ENCODE measurements at places on chromosomes 3 and 15.
A peak's percentile ranks its signal among the peaks of the same experiment; 100 is the strongest.

- no peak for DNase-seq
Measured at GRCh38 chr3:47323431-47324277, 40.9 kb downstream of the KLHL18 start.

GRCh38 chr3:90095811-90096210, 988.4 kb downstream of the EPHA3 start:
- no peak for DNase-seq

DNA sequence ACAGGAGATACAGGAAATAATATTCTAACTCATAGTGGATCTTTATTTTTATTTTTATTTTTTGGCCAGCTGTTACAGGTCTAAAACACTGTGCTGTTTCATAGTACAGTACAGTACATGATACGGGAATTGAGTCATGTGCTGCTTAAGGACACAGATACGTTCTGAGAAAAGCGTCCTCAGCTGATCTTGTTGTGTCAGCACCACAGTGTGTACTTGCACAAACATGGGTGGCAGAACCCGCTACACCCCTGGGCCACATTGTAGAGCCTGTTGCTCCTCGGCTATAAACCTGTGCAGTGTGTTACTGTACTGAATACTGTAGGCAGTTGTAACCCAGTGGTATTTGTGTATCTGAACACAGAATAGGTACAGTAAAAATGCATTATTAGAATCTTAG, 183.4 kb downstream of the OR4M2 start:
- DNase-seq: no peak

- DNase-seq: no peak
Measured at GRCh38 chr3:150564243-150564642, 17.7 kb downstream of the EIF2A start.

DNA sequence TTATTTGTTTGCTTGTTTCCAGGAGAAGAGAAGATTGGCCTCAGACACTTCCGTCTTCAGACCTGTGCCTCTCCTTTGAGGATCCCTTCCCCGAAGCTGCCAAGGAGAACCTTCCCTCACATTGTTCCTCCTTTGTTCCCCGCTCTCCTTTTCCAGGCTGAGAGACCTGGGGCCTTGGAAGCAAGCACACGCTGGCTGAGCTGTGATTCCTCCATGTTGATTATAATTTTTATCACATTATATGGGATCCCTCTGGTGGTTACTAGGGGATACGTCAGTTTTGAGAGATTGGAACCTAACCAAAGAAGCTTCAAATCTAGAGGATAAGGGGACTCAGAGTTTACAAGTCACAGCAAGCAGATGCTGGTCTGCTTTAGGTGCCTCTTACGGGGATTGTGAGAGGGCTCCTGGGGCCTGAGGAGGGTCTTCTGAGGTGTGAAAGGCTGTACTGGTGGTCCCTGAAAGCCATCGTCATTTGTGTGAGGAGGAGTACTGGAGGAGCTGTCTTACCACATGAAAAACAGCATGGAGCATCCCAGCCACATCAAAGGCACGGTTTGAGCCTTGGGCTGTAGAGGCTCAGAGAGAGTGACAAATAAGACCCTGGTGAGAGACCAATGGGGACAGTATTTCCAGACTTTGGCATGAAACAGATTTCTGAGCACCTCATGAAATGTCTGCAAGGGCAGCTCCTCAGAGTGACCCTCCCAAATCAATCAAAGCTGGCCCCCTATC, 760.1 kb upstream of the CFAP20DC start:
- DNase-seq: no peak

DNA sequence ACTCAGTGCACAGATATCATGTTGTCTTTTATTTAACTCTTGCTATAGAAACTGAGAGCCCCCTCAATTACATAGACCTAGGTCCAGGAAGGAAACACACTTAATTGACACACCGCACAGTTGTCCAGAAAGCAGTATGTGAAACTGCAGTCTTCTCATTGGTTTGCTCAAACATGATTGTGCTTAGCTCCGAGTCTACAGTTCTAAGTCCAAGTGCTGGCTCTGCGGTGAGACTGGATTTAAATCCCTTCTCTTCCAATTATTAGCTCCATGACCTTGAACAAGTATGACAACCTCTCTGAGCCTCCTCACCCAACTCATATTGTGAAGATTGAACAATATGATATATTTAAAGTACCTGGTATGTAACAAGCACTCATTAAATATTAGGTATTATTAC, 19.0 kb upstream of the AHSG start:
- DNase-seq: no peak

- no peak for DNase-seq
Measured at GRCh38 chr15:69697916-69698315, 245.3 kb downstream of the RPLP1 start.

DNA sequence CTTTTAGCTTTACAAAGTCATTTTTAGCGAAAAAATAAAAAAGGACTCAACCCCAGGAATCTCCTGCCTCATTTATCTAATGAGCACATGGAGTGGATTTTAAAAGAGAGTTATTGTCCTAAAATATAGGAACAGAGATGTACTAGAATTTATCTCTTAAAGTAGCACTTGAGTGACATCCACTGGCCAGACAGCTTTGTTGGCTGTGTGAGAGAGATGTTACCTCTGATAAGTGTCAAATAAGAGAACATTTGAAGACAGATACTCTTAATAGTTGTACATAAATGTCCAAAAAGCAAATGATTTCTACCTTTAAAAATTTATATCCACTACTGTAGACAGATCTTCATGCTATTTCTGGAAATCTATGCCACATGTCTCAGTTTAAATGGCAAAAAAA, 12.3 kb upstream of the MFSD1 start:
- peak; percentile 56 for DNase-seq

DNA sequence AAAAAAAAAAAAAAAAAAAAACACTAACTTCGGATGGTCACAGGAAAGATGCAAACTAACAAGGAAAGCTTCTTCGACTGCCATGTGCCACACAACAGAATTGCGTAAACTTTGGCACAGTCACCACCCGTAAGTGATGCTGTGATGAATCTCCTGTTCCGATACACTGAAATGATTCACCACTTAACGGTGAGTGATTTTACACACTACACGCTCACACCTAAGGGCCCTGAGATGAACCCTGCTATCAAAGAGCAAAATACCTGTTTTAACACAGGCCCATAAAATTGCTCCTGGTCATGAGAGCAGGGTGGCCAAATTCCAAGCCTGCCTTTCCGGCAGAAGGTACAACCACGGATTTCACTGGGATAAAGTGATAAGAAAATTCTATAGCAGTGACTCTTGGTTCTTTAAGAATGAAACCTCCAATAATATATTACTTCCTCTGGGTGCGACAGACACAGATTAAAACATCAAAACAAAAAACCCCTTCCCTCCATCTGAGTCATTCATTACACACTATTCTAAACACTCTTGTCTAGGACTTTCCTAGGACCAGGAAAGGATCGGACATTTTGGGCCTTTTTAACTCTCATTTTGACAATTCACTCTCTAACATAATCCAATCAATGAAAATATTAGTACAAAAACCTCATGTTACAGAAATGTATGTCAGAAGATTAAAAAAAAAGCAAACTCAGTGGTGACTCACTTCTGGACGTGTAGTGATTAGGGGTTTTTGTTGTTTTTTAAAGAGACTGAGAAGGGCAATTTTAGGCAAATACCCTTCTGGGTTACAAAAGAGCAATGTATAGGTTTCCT, 28.3 kb downstream of the LRIG1 start:
- DNase-seq: no peak

- peak; percentile 22 for DNase-seq
Measured at GRCh38 chr3:138082992-138083386, 32.4 kb downstream of the DZIP1L start.

GRCh38 chr3:81955878-81956277, 194.4 kb upstream of the GBE1 start:
- DNase-seq: no peak

GRCh38 chr15:93420050-93420452, 331.0 kb upstream of the RGMA start:
- DNase-seq: no peak

DNA sequence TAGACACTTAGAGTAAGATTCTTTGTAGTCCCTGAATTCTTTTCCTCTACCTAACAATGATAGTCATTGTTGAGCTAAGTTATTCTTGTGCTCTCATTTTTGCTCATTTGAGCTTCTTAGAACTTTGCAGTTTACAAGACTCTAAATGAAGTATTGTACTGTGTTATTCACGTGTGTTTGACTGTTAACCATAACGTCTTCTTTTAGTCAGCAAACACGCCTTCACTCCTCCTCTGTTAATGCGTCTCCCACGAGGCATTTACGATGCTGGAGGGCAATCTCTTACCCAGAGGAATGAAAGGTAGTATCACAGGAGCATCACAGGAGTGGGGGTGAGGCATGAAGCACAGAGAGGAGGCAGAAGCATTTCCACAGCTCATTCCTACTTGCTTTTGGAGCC, 14.8 kb upstream of the P2RY14 start:
- no peak for DNase-seq

DNA sequence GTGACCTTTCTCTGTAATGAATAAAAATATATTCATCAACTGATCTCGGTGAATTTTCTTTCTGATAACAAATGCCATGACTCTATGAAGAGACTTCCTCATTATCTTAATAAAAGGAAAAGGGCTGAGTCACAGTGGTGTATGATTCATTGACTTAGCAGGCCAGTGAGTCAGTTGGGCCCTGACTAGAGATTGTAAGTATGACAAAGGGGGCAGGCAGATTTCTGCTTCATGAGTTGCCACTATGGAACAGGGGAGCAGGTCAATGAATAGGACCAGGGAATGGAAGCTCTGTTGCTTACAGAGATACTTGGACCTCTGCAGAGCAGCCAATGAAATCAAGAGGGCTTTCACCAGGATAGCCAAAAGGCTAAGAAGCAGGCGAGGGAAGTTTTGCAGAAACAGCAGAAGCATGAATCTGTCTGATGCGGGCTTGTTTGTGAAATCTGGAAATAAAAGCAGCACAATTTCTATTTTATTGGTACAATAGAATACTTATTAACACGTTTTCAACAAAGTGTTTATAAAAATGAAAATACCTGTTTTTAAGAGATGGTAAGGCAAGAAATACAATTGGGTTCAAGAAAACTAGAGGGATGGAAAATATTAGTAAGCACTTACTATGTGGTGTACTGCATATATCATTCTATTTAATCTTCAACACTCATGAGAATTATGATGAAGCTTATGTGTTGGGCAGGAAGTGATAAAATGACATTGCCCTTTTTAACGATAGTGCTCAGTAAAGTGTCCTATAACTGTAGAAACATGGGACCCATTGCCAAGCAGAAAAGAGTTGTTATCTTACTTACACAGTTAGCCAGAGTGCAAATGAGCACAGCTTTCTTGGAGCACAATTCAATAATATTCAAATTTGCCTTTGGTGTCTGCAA, 169.8 kb upstream of the MYRIP start:
- DNase-seq: peak; percentile 25

DNA sequence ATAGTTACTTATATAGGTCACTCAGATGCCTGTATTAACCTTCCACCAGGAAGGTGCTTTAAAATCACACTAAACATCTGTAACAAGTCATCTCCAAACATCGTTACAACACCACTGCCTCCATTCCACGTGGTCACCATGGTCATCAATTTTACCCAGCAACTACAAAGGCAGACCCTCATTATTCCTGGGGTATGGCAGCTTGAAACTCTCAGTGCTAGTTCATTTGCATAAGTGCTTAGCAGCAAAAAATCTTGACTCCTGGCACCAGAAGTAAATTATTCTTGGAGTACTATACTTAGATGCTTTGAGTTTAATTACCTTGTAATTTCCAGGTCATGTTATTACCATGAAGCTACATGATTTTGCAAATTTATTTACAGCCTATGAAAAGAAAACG, 250.6 kb downstream of the KBTBD8 start:
- DNase-seq: no peak

Measured in GF-D8 (cell line).